Upper lobe of right lung (tissue), 1 donor: ENCODE measurements at places on chromosomes 6 and 20. TPM values are rescaled to one million over a fixed set of nuclear protein-coding genes. Genes with fewer than 3 reads are reported as not detected.

DNA sequence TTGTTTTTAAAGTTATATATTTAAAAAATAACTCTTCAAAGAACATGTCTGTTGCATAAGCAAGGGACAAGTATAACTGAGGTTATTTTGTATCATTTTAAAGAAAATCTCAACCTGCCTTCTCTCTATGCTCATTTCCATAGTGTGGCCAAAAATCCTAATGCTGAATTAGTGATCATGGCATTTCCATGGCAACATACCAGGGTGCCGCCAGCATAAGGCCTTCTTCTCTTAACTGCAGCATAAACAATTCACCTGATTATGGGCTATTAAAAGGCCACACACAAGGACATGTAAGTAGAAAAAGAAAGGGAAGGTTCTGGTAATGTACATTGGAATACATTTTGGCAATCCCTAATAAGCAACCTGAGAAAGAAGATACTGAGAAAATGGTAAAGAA is 95.1 kb upstream of the RNF217 start:
- no peak overlapping the region for H3K27ac ChIP-seq
- H3K27me3 ChIP-seq, result no peaks in the 10 kb centered on the region

DNA sequence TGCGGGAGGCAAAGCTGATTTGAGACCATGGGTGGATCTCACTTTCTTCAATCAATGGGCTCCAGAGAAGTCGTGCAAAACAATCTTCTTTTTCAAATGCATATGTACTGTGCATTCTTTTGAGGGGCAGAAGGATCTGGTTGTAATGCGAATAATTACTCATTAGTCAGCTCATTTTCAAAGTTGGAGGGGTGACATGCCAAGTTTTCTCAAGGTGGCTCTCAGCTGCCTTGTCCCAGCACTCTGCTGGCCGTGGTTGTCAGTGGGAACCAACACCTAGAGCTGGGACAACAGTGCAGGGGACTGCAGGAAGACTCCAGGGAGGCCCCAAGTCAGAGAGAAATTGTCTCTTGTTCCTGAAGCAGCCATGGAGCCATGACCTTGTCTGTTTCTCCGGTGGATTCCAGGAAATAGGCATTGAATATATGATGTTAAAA is 25.3 kb downstream of the MYT1 start:
- H3K27me3 ChIP-seq, result peaks cover 4% of the 10 kb centered on the region
- H3K27ac ChIP-seq, result no peak overlapping the region
- H3K4me1 ChIP-seq, result no peaks in the 10 kb centered on the region
- H3K4me3 ChIP-seq, result no peak overlapping the region
- no peak for DNase-seq

- no peak for DNase-seq
- H3K27me3 ChIP-seq, result no peaks in the 10 kb centered on the region
- H3K36me3 ChIP-seq, result no peaks in the 10 kb centered on the region
- H3K27ac ChIP-seq, result no peak overlapping the region
Measured at GRCh38 chr6:91276315-91276714, 689.4 kb upstream of the MAP3K7 start.

GRCh38 chr6:146014233-146014632 is 14.6 kb upstream of the GRM1 start:
- H3K36me3 ChIP-seq, result no peaks in the 10 kb centered on the region
- no peak overlapping the region for H3K4me3 ChIP-seq
- no peak for DNase-seq
- H3K27ac ChIP-seq, result no peak overlapping the region
- H3K27me3 ChIP-seq, result no peaks in the 10 kb centered on the region
- H3K4me1 ChIP-seq, result no peaks in the 10 kb centered on the region

- H3K36me3 ChIP-seq, result no peaks in the 10 kb centered on the region
- no peak overlapping the region for H3K27ac ChIP-seq
- H3K4me3 ChIP-seq, result no peak overlapping the region
- no peak for DNase-seq
- H3K4me1 ChIP-seq, result no peaks in the 10 kb centered on the region
Measured at GRCh38 chr6:167450626-167451025, 125.7 kb downstream of the TTLL2 start.

- DNase-seq, result no peak
- no peak overlapping the region for H3K4me3 ChIP-seq
- no peaks in the 10 kb centered on the region for H3K27me3 ChIP-seq
- H3K27ac ChIP-seq, result no peak overlapping the region
Measured at GRCh38 chr6:93821953-93822352, 402.6 kb upstream of the EPHA7 start.

- H3K27ac ChIP-seq, result peak overlapping the region; percentile 78
- DNase-seq, result no peak
Measured at GRCh38 chr6:5004373-5005037, 668 bp upstream of the RPP40 start.

- no peak overlapping the region for H3K4me3 ChIP-seq
- no peaks in the 10 kb centered on the region for H3K4me1 ChIP-seq
- H3K36me3 ChIP-seq, result no peaks in the 10 kb centered on the region
- peaks cover 3% of the 10 kb centered on the region for H3K27me3 ChIP-seq
- H3K27ac ChIP-seq, result no peak overlapping the region
- no peak for DNase-seq
Measured at GRCh38 chr20:52244702-52245101, 53.1 kb upstream of the ZFP64 start.

- DNase-seq, result no peak
- no peaks in the 10 kb centered on the region for H3K27me3 ChIP-seq
- no peak overlapping the region for H3K4me3 ChIP-seq
- no peaks in the 10 kb centered on the region for H3K36me3 ChIP-seq
- no peaks in the 10 kb centered on the region for H3K4me1 ChIP-seq
- H3K27ac ChIP-seq, result no peak overlapping the region
Measured at GRCh38 chr6:132142768-132143167, 191.6 kb upstream of the CCN2 start.

- DNase-seq, result no peak
- no peaks in the 10 kb centered on the region for H3K36me3 ChIP-seq
- H3K27ac ChIP-seq, result no peak overlapping the region
- no peaks in the 10 kb centered on the region for H3K27me3 ChIP-seq
- no peaks in the 10 kb centered on the region for H3K4me1 ChIP-seq
Measured at GRCh38 chr6:130890521-130890971, 63.3 kb downstream of the SMLR1 start.

- no peak for DNase-seq
- H3K27ac ChIP-seq, result no peak overlapping the region
- no peaks in the 10 kb centered on the region for H3K27me3 ChIP-seq
- no peaks in the 10 kb centered on the region for H3K36me3 ChIP-seq
- H3K4me3 ChIP-seq, result no peak overlapping the region
Measured at GRCh38 chr6:138958595-138958994, 29.5 kb downstream of the REPS1 start.

GRCh38 chr20:53974785-53975555 is 95.4 kb downstream of the BCAS1 start:
- no peaks in the 10 kb centered on the region for H3K36me3 ChIP-seq
- DNase-seq, result no peak
- no peaks in the 10 kb centered on the region for H3K27me3 ChIP-seq
- H3K4me3 ChIP-seq, result no peak overlapping the region

- no peak overlapping the region for H3K27ac ChIP-seq
- no peak for DNase-seq
- no peaks in the 10 kb centered on the region for H3K27me3 ChIP-seq
- no peak overlapping the region for H3K4me3 ChIP-seq
Measured at GRCh38 chr20:51702556-51702955, 65.6 kb downstream of the ATP9A start.

DNA sequence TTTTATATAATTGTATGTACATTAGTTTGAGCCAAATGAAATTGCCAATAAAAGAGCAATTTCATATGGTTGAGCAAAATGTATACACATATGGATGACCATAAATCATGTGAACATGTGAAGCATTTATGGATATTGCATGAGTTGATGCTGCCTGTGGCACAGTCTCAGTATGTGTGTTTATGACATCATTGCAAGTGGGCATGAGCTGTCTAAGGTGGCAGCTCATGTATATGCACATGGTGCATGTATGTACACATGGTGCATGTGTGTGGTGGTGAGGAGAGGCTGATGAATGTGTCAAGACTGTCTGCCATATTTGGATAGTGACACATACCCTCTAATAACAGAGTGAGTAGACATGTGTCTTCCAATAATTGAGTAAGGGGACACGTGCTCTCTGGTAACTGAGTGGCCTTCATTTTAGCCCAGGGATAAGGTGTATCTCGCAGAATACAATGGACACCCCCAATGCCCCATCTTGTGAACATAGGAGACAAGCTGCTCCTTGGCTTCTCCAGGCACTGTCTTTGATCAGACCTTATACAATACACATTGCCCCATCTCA is 208.8 kb downstream of the DHX35 start:
- H3K4me3 ChIP-seq, result no peak overlapping the region
- H3K4me1 ChIP-seq, result no peaks in the 10 kb centered on the region
- H3K27ac ChIP-seq, result no peak overlapping the region
- DNase-seq, result no peak
- no peaks in the 10 kb centered on the region for H3K36me3 ChIP-seq

DNA sequence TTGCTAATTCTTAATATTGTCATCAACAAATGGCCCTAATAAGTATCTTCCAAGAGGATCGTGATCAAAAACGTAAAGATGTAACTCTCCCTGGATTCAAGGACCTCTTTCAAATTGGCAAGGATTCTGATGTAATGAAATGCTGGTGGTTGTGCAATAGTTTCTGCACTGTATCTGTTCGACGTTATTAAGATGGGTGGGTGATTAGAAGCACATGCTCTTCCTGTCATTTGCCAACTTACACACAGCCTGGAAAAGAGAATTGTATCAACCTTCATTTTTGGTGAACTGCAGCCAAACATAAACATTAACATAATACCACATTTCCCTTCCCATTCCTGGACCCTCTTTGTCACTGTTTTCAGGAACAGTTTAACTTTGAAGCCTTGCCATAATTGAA is 9.8 kb downstream of the FOXQ1 start:
- H3K27ac ChIP-seq, result peak overlapping the region; percentile 34
- no peak for DNase-seq
- H3K4me3 ChIP-seq, result no peak overlapping the region
- peaks cover 38% of the 10 kb centered on the region for H3K4me1 ChIP-seq
- no peaks in the 10 kb centered on the region for H3K36me3 ChIP-seq
- H3K27me3 ChIP-seq, result no peaks in the 10 kb centered on the region

DNA sequence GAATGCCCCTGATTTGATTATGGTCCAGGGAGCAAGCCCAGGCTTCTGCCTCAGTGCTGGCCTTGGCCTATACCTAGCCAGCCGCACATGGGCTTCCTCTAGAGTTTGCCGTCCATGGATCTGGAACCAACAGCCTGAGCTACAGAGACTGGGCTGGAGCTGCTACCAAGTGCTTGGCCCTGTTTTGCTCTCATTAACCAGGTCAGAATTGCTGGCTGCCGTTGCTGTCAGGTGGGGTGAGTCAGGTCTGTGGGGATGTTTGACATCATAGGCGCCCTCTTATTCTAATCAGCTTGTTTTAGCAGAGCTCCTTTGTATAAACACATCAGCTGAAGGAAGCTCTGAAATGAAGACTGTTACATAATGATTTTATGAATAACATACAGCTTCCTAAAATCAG is 83.1 kb upstream of the PHACTR2 start:
- H3K4me3 ChIP-seq, result no peak overlapping the region
- H3K27me3 ChIP-seq, result no peaks in the 10 kb centered on the region
- H3K36me3 ChIP-seq, result no peaks in the 10 kb centered on the region
- H3K4me1 ChIP-seq, result no peaks in the 10 kb centered on the region

GRCh38 chr6:5636210-5637030 is 370.3 kb downstream of the NRN1 start:
- H3K27me3 ChIP-seq, result no peaks in the 10 kb centered on the region
- H3K36me3 ChIP-seq, result no peaks in the 10 kb centered on the region
- no peak for DNase-seq

- no peak for DNase-seq
- no peaks in the 10 kb centered on the region for H3K27me3 ChIP-seq
- H3K36me3 ChIP-seq, result peaks cover 68% of the 10 kb centered on the region
- H3K4me3 ChIP-seq, result no peak overlapping the region
Measured at GRCh38 chr6:36976931-36977330, 9.1 kb downstream of the MTCH1 start.

- H3K36me3 ChIP-seq, result peaks cover 19% of the 10 kb centered on the region
- H3K4me1 ChIP-seq, result no peaks in the 10 kb centered on the region
- H3K27ac ChIP-seq, result no peak overlapping the region
- H3K4me3 ChIP-seq, result no peak overlapping the region
- no peak for DNase-seq
Measured at GRCh38 chr6:20487669-20488375, 46.4 kb upstream of the CDKAL1 start.

GRCh38 chr6:14315353-14315752 is 197.8 kb downstream of the CD83 start:
- no peak overlapping the region for H3K27ac ChIP-seq
- H3K4me1 ChIP-seq, result peaks cover 7% of the 10 kb centered on the region
- no peaks in the 10 kb centered on the region for H3K27me3 ChIP-seq
- H3K36me3 ChIP-seq, result no peaks in the 10 kb centered on the region
- DNase-seq, result no peak
- H3K4me3 ChIP-seq, result no peak overlapping the region

- no peak for DNase-seq
- no peak overlapping the region for H3K4me3 ChIP-seq
- H3K36me3 ChIP-seq, result no peaks in the 10 kb centered on the region
- H3K4me1 ChIP-seq, result no peaks in the 10 kb centered on the region
Measured at GRCh38 chr6:147080225-147080624, 124.0 kb upstream of the STXBP5 start.

FOXP4 gene
- total RNA-seq, result 29.9 TPM

NEURL2 gene
- total RNA-seq, result 2.8 TPM

SYCP2L gene
- total RNA-seq, result 0.58 TPM

TRIM40 gene
- total RNA-seq, result not detected

TCF15 gene
- 0.43 TPM for total RNA-seq

IRF4 gene
- total RNA-seq, result 3.7 TPM

FBXO30 gene
- total RNA-seq, result 9.4 TPM

WFDC12 gene
- total RNA-seq, result 1.8 TPM

ECT2L gene
- total RNA-seq, result not detected

LY6G6D gene
- not detected for total RNA-seq

PTPRT gene
- 0.46 TPM for total RNA-seq
